Stimulated activated CD4-positive, alpha-beta T cell treated with anti-CD3 and anti-CD28 coated beads, TNF-alpha, amount 100 ng/mL, for 24 hours (primary cell): ENCODE measurements at places on chromosomes 5 and 9.

- DNase-seq: no peak
These were observed 258.3 kb downstream of the GADD45G start for GRCh38 chr9:89863141-89863540.

GRCh38 chr9:35688558-35689541, 875 bp downstream of the TPM2 start:
- DNase-seq: no peak

GRCh38 chr5:53039855-53040254, 50.7 kb downstream of the ITGA2 start:
- DNase-seq: no peak

DNA sequence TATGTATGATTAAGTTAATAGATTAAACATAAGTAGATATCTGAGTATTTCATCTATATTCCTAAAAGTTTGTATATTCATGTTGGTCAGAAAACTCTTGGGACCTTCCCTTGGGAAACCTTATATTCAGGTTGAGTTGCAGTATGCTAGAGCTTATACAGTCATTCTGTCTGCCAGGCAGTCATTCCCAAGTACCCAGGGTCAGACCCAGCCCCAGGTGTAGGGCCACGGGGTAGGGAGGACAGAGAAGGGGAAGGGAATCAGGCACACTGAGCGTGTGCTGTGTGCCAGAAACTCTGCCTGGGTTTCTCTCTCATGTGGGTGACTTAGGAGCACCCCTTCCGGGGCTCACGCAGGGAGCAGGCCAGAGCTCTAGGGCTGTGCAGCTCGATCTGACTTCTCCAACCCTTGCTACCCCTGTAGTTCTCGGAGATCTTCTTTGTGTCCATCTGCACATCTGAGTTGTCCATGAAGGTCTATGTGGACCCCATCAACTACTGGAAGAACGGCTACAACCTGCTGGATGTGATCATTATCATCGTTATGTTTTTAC, 28.2 kb downstream of the CATSPER3 start:
- DNase-seq: no peak

DNA sequence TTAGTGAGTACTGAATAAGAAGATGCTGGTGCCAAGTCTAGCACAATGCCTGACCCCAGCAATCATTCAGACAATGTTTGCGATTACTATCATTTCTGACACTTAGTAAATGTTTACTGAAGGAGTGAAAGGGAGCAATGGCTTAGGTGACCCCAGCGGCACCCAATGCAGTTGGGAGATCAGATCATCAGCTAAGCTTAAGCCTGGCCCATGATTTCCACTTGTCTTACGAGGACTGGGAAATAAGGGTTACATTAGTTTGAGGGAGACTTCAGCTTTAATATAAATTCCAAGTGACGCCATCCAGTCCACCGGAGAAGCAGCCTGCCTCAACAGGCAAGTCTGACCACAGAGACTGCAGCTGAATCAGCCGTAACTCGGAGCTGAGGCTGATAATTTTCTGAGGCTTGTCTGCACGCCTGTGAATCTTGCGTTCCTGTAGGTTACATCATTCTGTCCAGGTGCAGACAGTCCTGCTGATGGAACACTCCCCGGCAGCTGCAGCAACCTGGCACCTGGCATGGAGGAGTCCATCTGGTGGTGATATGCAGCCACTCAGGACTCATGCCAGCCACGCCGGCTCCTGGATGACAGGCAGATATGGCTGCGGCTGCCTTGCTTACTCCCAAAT, 34.9 kb upstream of the FGF1 start:
- no peak for DNase-seq

- DNase-seq: no peak
These were observed 241.6 kb upstream of the RORB start for GRCh38 chr9:74255489-74255984.

DNA sequence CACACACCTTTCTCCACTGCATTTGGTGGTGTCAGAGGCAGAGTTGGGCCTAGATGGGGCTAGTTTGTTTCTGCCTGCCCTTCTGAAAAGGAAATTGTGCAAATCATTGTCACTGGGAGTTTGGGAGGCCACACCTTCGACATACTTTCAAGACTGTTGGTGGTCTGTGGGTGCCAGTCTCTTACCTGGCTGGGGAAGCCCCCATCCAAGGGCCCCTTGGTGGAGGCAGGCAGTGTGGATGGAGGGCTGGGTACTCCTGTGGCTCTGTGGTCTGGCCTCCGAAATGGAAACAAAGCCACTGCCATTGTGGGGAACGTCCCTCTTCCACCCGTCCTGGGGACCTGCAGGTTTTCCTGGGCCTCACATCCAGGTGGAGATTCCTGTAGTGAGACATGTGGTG, 10.9 kb upstream of the PHYHD1 start:
- no peak for DNase-seq

DNA sequence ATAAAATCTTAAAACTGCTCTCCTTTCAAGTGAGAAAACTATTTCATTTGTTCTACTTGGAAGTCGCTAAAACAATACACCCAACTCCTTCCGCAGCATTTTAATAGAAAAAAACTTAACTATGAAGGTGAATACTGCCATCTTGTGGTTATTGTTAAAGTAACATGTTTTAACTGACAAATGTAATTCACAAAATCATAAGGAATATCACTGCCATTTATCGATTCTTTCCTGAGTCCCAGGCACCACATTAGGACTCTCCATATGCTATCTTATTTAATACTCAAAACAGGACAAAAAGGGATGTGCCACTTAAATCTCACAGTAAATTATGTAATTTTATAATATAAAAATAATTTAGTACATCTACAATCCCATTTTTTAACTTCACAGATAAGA, 130.5 kb upstream of the ITGA1 start:
- no peak for DNase-seq

DNA sequence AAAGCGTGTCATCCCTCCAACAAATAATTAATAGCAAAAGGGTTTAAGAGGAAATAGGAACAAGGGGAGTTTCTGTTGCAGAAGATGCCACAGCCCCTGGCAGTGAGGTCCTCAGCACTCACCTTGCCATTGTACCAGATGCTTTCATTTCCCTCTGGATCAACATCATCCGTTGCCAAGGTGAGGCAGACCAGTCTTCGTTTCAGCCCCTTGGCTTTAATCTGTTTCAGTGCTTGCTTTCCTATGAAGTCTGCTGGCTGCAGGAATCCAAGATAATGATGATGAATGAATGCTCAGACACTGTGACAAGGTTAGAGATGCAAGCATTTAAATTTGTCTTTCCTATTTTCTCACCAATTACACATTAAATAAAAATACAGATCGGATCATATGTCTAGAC, 20.0 kb upstream of the ARSB start:
- no peak for DNase-seq

DNA sequence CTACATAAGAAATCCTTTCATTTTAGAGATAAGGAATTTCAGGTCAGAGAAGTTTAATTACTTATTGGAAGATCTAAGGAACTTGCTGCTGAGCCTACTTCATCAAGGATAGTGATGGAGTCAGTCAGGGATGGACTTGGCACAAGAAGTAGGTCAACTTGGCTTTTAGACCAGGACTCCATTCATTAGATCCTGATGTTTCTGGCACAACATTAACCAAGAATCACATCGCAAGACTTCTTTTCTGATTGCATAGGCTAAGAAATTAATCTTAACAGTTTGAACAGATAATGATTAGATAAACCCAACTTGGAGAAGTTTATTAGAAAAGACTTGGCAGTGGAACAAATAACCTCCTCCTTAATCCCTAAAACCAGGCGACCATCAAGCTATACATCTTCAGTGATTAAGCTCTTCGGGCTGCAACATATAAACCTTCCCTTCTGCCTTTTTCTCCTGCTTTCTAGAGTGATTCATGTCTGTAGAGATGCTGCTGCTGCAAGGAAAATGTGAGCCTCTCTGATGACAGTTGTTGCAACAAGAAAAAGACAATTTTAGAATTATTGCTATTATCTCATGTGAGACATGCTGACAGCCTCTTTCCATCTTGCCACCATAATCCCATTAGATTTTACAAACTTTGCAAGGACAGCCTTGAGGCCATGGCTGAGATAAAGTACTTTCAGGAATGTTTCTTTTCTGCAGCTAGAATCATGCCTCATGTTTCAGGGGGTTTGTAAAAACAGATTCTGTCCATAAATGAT, 207.9 kb upstream of the SLC27A6 start:
- no peak for DNase-seq

GRCh38 chr5:58902765-58903164, 319.9 kb downstream of the RAB3C start:
- no peak for DNase-seq

DNA sequence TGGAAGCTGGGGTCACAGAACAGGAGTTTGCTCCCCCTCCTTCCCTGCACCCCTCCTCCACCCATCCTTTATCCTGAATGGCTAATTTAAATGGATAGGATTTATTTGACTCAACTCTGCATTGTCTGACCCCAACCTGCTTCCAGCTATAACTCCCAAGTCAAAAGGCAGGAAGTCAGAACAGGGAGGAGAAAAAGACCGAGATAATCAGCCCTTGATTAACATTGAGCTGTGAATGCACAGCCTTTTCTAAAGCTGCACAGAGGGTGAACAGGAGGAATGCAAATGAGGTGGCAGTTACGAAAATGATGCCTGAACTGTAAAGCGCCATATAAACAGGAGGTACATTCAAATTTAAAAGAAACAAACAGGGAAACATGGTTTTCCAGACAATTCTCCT, 152.8 kb downstream of the SPOCK1 start:
- no peak for DNase-seq

GRCh38 chr5:418162-419121, 24.5 kb upstream of the EXOC3 start:
- DNase-seq: no peak

GRCh38 chr9:114574438-114574837, 13.1 kb upstream of the ATP6V1G1 start:
- DNase-seq: no peak

GRCh38 chr9:111897601-111898137, 1.1 kb downstream of the UGCG start:
- no peak for DNase-seq

GRCh38 chr9:15308511-15308910, 1.5 kb upstream of the TTC39B start:
- no peak for DNase-seq

DNA sequence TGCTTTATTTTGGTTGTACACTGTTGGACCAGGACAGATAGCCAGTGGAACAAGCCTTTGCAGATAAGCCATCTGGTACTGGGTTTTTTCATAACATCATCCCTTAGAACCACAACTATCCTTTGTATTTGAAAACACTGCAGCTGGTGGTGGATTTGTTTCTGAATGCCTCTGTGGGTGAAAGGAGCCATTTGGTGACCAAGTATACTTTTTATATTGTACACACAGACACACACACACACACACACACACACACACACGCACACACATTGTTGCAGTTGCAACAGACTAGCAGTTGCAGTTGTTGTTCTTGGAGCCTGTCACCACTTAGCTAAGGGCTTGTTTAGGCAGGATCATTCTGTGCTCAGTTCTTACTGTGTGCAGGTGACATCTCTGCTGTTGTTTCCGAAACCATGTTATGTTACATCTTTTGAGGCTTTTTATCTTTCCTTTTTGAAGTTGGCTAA, 22.9 kb upstream of the CAVIN4 start:
- DNase-seq: no peak

DNA sequence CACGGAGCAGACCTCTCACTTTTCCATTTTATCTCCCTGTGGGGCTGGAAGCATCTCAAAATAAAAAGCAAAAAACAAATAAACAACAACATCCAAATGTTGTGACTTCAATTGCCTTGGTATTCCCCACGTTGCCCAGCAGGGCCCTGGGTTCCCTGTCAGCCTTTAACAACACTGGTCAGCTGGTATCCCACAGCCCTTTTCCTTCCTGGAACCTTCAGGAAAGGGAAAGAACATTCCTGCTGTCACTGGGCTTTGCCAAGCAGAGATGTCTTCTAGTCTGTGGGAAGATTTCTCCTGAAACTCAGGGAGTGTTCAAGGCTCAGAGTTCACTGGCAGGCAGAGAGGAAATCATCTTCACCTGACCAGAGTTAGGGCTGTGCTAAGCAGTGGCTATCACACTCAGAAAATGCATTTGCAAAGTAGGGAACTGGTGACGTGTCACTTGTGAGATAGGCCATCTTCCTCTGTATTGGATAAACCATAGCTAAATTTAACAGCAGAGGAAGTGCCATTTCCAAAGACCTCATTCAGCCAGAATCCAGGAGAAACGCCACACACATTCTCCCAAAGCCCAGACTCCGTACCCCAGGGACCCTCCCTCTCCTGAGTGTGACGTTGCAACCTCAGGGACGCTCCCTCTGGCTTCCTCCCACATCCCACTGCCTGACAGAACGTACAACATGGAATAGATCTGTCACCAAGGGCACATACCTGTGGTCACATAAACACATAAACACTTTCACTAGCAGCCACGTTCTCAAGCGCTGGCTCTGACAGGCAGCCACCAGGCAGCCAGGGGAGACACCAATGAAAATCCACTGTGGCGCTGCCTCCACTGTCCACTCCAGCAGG, 274.0 kb upstream of the DAPK1 start:
- no peak for DNase-seq

DNA sequence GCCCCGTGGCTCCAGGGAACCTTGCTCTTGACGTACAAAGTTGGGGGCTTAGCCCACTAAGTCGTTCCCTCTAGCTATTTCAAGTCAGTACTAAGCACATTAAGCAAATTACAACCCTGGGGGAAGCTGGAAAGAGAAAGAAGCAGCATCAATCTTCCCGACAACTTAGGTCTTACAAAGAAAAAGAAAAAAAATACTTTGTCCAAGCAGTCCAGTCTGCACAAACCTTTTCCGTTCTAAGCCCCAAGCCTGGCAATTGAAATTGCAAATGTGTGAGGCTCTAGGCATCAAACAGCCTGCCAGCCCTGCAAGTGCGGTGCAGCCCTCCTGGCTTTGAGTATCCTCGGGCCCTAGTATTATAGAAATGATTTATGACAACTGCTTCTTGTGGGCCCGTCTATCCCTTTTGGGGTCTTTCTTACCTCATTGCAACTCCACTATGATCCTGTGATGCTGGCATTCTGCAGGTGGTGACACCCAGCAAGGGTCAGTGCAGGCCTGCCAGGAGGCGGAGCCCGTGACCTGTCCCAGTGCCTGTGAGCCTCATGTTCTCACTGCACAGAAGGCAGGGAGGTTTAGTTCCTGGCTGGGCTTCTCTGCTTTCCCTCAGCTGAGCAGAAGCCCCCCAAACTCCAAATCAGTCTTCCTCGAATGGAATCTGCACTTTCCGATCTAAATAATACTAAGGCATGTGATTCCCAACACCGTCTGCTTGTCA, 232.3 kb upstream of the IRX2 start:
- no peak for DNase-seq

GRCh38 chr5:1796371-1797102, 3.1 kb downstream of the MRPL36 start:
- DNase-seq: no peak

DNA sequence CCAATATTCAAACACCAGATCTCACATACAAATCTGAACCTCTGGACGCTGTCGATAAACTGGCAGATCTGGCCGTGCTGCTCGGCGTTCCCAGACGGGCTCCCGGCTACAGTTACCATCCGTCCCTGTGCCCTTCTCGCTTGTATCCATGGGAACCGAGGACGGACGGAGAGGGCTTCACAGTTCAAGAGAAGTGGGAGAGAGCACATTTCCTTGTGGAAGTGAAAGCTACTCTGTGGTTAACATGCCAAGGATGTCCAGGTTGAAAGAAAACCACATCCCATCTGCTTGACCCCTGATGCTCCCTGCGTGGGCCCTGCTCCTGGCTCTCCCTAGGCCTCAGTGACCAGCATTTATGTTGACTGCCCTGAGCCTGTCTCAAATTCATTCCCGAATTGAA, 6.3 kb upstream of the DBN1 start:
- DNase-seq: no peak
